ENCODE measurements at places on chromosomes 11 and 22.

GRCh38 chr11:115523727-115524399 lies 19.6 kb upstream of the CADM1 start:
- no peak for DNase-seq

- DNase-seq: no peak
Observed at GRCh38 chr22:30161051-30161469, 80.8 kb downstream of the HORMAD2 start.

GRCh38 chr11:27615833-27616232 lies 84.4 kb downstream of the BDNF start:
- DNase-seq: no peak

- DNase-seq: no peak
Observed at GRCh38 chr22:25940479-25940878, 198.5 kb downstream of the MYO18B start.

GRCh38 chr11:88629496-88629895 lies 292.0 kb upstream of the CTSC start:
- DNase-seq: no peak

All from NCI-H446 treated with DMSO at 0.1 percent for 48 hours (cell line).